CD8-positive, alpha-beta memory T cell (primary cell): ENCODE measurements at places on chromosomes 2 and 18.

- DNase-seq: no peak
These were observed 29.2 kb upstream of the CDH7 start for GRCh38 chr18:65721619-65722018.

DNA sequence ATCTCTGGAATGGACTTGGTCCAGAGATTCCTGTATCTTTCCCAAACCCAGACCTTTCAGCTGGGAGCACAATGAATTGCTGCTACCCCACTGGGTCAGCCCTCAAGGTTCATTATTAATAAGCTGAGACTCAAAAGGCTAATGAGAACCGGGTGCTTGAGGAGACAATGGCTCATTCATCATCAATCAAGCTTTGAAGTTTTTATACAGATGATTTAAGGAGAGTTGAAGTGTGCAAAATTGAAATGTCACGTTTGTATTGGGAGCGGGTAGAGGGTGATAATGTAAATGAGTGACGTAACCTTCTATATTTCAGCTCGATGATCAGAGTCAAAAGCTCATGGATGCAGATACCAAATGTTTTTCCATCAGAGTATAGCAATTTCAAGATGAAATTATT is 744.9 kb downstream of the ERBB4 start:
- no peak for DNase-seq

- DNase-seq: no peak
These were observed 11.2 kb downstream of the STK25 start for GRCh38 chr2:241496904-241497877.

GRCh38 chr2:207165121-207166038 is at the start of gene KLF7:
TSS of gene KLF7 (minus strand) at chr2:207165948. CDS start at chr2:207165568, 380 bp downstream.
- peak; percentile 35 for DNase-seq

- no peak for DNase-seq
These were observed 14.7 kb downstream of the NEDD4L start for GRCh38 chr18:58058720-58059119.

DNA sequence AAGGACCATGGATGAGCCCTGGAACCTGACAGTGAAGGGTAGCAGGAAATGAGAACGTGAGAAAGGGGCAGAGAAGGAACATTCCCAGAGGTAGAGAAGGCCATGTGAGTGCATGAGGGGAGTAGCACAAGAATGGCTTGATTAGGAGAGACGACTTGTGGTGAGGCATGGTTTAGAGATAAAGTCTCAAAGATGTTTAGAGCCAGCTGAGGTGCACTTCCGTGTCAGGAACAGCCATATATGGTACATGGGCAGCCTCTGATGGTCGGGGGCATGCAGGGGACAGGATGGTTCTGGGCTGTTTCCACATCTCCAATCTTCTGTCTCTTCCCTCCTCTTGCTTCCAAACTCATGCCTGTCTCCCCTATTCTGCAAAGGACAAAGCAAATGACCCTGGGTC is 28.8 kb upstream of the EFEMP1 start:
- DNase-seq: no peak

DNA sequence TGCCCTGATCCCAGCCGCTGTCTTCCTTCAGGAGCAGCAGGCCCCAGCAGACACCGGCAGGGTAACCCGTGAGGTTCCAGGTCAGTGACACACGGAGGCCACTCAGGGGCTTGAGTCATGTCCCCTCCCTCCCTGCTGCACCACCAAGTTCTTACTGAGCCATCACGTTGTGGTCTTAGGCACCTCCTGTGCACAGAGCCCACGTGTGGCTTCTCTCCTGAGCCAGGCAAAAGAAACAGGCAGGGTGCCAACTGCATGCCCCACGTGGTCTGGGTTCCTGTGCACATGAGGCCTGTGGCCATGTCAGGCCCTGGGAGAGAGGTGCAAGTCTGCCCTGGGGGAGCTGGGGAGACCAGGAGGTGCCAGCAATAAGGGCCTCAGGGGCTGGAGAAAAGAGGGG is 264.8 kb downstream of the KLHL29 start:
- no peak for DNase-seq

DNA sequence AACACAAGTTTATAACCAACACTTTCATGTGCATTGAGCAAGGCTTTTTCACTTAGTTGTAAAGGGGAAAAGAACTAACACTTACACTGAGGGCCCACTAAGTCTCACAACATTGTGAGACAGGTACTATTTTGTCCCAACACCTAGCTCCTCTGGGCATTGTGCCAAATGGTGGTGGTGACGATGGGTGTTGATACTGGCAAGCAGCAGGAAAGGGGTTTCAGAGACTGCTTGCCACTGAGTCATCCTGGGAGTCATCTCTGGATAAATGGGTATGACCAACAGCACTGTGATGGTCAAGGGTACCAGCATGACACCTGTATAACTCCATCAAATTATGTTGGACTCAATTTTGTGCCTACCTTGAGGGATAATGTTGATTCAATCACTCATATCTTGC is 138.8 kb upstream of the ITGA6 start:
- DNase-seq: peak; percentile 53

- no peak for DNase-seq
These were observed 247.1 kb upstream of the UBE2E3 start for GRCh38 chr2:180733330-180733729.

GRCh38 chr2:124318913-124319312 is 293.8 kb downstream of the CNTNAP5 start:
- DNase-seq: no peak

DNA sequence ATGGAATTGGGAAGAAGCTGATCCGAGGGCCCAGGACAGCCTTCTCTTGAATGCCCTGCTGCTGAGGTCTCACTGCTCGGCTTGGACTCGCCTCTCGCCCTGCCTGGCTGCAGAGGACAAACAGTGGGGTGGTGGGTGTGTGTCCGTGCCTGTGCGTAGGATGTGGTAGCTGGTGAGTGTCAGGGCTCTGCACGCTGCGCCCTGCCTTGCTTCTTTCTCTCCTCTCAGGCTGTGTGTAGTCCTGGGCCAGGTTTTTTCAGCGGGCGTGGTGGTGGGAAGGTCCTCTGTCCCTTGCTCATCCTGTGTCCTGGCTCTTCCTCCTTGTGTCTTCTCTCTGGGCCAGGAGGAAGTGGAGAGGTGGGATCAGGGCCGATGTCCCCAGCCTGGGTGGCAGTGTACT is 44.8 kb downstream of the RRM2 start:
- no peak for DNase-seq

- no peak for DNase-seq
These were observed 405.8 kb downstream of the EPHA4 start for GRCh38 chr2:221166292-221166691.

- DNase-seq: no peak
These were observed 28.7 kb upstream of the CCDC150 start for GRCh38 chr2:196610796-196611195.

- DNase-seq: no peak
These were observed 1.4 kb downstream of the METTL8 start for GRCh38 chr2:171432206-171432968.

- DNase-seq: peak; percentile 57
These were observed 1.1 kb downstream of the CASP8 start for GRCh38 chr2:201261471-201261870.

DNA sequence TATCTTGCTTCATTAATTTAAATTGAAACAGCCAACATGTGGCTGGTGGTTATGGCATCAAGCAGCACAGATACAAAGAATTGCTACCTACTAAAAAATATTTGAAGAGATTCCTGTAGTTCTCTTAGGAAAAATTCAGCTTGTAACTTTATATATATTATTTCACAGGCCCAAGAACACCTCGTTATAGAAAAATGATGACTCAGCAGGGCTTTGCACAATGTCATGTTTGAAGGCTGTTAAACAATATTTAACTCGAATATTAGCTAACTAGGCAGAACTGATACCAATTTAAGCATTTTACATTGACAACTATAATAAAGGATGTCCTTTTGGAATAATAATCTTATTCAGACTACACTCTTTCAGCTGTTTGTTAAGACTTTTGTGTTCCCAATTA is 102.3 kb upstream of the LYPD1 start:
- no peak for DNase-seq
